ENCODE measurements at places on chromosomes 1 and 21. TPM values are rescaled to one million over a fixed set of nuclear protein-coding genes. Genes with fewer than 3 reads are reported as not detected.

SLC1A7 gene
- total RNA-seq: 2.4 TPM

FMN2 gene
- 5.2 TPM for total RNA-seq

SLC30A10 gene
- total RNA-seq: not detected

PLEKHA6 gene
- 1.2 TPM for total RNA-seq
